Left kidney (tissue), 8 donors: ENCODE measurements at places on chromosomes 12 and 14. TPM values are rescaled to one million over a fixed set of nuclear protein-coding genes. Genes with fewer than 3 reads are reported as not detected.

- peak; percentile 69 for DNase-seq
These were observed 27.6 kb upstream of the GALNT9 start for GRCh38 chr12:132356691-132357622.

DNA sequence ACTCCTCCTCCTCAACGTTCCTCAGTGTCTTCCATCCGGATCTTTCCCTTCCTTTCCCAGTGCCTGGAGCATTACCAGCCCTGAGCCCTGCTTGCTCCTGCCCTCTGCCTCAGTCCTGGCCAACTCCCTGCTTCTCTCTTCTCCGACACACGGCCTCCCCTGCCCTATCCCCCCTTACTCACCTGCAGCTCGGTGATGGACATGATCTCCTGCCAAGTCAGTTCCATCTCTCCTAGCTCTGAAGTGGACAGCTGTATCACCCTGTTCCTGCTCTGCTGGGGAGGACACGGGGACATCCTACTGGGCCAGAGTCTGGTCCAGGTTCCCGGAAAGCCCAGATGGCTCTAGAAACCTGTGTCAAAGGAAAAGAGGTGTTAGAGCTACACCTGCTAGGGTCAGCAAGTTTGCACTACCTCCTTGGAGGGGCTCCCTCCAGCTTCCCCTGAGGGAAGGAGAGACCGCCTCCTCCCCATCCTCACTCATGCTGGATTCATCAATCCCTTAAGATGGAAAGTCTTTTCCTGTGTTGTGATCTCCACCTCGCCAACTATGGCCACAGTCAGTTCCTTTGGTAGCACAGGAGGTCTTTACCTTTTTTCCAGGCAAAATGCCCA, 5.8 kb downstream of the NFE2 start:
- DNase-seq: no peak

DNA sequence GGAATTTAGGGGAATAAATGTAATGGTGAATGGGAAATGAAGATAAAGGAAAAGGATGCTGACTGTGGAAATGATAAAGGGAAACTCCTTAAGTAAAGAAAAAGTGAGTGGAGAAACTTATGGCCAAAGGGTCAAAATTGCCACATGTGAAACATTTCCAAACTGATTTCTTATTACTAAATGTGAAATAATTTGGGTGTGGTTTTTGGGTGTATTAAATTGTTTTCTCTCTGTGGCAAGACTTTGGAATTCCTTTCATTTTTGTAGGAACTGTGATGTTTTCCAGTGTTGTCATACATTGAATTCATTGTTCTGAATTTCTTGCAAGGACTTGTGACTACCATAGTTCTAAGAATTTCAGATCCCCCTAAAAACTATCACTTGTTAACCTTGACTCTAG, 1891.5 kb upstream of the SEL1L start:
- DNase-seq: no peak

GRCh38 chr14:64569138-64569631, 19.4 kb downstream of the PPP1R36 start:
- DNase-seq: no peak

- no peak for DNase-seq
These were observed 64.6 kb downstream of the CCDC88C start for GRCh38 chr14:91352728-91353692.

DNA sequence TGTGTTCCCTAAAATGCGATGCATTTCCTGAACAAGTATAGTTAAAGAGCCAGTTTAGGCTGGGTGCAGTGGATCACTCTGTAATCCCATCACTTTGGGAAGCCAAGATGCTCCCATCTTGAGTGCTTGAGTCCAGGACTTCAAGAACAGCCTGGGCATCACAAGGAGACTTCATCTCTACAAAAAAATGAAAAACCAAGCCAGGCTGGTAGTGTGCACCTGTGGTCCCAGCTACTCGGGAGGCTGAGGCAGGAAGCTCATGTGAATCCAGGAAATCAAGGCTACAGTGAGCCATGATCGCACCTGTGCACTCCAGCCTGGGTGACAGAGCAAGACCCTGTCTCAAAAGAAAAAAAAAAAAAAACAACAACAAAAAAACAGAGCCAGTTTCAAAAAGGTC, 26.3 kb downstream of the HECTD1 start:
- DNase-seq: no peak

DNA sequence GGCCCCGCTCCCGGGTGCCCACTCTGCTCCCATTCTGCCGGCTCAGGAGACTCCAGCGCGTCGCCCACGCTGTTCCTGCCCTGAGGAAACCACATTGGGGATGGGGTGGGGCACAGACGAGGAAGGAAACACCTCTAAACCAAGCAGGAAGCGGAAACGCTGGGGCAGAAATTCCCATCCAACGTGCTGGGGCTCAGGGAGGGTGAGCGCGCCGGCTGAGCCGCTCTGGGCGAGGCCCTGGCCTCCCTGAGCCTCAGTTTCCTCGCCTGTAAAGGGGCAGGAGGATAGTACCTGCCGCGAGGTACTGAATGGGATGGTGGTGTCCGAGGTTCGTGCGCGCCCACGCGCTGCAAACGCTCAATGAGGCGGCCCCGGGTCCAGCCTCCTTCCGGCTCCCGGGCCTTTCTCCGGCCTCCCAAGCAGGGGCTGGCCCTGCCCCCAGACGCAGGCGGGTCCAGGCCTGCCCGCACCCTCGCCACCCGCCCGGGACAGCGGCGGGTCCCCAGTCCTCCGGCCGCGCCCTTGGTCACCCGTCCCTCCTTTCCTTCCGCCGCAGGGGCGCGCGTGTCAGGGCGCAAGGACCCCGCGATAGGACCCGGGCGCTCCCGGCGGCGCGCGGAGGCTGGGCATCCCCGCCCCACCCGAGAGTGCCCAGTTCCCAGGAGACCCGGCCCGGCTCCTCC, 673 bp downstream of the BEGAIN start:
- DNase-seq: no peak

- DNase-seq: no peak
These were observed 48.1 kb downstream of the TMTC1 start for GRCh38 chr12:29735604-29736003.

DNA sequence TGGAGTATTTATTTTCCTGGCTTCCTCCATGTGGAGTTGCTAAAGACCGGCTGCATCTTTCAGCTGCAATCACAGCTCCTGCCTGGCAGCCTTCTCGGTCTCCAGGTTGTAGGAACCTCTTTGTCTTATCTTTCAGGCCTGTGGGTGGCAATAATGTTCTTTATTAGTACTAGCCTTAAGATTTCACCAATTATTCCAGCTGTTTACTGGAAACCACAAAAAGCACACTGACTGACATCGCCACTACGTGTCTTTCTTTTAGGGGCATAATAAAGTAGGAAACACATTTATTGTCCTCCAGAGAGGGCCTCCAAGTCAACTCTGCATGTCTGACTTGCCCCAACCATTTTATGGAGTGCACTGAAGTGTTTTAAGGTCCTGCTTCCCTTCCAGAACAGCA, 1116.5 kb upstream of the TMEM132C start:
- DNase-seq: no peak

- DNase-seq: no peak
These were observed 13.8 kb downstream of the UBE2N start for GRCh38 chr12:93427779-93428564.

DNA sequence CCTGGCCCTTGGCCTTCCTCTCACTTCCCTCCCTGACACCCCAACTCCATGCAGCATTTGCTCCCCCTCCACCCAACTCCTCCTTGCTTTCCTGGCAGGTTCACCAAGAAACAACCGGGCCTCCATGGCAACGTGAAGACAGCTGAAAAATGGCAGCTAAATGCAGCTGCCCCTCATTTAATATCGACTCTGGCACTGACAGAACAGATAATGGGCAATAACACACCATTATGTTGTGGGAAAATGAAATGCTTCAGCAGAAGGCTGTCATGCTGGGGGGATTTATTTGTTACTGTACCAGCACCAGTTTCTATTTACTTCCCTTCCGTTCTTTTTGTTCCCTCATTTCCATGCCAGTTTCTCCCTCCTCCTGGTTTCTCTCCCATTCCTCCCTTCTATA, 440.8 kb downstream of the NRXN3 start:
- DNase-seq: no peak

GRCh38 chr14:52936437-52936836, 14.4 kb downstream of the FERMT2 start:
- no peak for DNase-seq

DNA sequence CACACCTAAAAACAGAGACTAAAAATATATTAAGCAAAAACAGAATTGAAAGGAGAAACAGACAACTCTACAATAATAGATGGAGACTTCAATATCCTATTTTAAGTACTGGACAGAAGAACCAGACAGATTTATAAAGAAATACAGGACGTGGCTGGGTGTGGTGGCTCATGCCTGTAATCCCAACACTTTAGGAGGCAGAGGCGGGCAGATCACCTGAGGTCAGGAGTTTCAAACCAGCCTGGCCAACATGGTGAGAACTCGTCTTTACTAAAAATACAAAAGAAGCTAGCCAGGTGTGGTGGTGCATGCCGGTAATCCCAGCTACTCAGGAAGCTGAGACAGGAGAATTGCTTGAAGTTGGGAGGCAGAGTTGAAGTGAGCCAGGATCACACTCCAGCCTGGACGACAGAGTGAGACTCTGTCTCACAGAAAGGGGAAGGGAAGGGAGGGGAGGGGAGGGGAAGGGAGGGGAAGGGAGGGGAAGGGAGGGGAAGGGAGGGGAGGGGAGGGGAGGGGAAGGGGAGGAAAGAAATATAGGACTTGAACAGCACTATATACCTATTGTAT, 53.0 kb downstream of the CDK17 start:
- DNase-seq: no peak

GRCh38 chr14:40222996-40223395, 790.8 kb upstream of the FBXO33 start:
- DNase-seq: no peak

DNA sequence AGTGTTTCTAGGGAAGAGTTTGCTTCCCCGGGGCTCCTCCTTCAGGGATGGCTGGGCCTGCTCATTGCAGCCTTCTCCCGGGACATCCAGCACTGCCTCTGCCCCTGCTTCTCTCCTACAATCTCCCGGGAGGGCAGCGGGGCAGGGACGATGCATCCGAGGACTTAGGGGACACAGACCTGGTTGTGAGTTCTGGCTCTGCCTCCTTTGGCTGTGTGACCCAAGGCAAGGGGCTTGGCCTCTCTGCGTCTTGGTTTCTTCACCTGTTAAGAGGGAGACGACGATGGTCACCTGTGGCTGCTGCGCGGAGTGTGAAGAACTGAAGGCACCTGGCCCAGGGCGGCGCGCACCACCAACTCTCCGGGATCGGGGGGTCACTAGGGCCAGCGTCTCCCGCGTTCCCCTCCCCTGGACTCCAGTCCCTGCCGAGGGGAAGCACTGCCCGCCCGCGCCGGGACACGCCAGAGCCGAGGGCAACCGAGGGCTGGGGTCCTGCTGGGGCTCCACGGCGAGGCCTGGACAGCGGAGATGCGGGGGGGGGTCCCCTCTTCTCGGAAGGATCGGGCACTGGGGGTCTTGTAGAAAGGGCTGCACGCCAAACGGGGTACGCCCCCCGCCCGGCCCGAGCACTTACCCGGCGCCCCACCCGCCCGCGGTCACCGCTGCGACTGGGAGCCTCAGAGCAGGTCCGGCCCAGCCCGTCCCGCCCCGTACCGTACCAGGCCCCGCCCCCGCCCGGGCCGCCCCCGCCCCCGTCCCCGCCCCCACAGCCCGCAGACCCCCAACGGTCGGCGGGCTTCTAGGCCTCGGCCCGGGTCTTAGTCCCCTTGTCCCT, at the start of gene HVCN1:
Gene HVCN1 (minus strand): TSS at position 670 of the 835 bp plus-strand sequence. CDS start 5,870 bp downstream, outside the sequence.
- DNase-seq: no peak

DNA sequence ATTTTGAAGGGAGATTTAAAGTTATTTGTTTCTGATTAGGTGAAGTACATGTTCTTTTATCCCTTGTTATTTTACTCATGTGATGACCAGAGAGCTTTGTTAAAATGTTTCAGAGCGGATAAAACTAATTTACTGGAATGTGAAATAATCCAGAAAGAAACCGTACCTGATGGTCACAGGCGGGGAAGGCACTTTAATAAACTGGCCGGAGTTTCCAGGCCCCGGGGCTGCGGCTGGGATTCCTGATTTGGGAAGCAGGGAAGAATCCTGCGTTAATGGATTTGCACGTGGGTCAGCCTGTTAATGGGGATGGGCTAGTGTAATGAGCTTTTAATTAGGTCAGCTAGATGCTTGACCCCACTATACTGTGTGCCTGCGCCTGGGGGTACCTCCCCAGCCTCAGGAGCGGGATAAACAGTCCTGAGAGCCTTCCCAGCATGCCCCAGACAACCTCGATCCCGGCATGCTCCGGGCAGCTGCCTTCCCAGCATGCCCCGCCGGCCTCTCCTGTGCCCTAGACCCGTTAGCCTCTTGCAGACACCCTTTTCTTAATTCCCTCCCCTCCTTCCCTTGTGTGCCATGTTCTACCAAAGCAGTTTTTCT, 208.6 kb upstream of the CDKN3 start:
- DNase-seq: no peak

- DNase-seq: no peak
These were observed 113.3 kb downstream of the SCAF11 start for GRCh38 chr12:45877069-45877468.

DNA sequence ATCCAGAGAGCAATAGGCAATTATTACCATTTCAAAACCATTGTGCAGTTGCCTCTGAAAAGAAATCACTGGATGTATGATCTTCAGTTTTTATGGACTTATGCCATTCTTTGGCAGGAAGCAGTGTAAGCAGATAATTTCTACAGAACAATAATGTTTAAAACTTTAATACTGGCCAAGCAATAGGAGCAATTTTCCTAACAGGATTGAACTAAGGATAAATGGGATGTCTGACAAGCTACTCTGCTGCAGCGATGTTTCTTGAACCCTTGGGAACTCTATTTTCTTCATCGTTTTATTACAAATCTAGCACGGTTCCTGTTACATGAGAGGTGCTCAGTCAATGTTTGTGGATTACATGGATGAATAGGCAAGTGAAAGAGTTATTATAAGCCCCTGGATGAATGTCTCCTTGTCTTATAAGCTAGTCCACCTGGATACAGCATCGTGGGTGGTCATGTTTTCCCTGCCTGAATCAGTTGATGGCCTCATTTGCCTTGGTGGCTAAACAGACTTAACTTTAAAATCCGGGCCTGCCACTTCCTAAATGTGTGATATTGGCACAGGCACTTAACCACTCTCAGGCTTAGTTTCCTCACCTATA, 68.2 kb upstream of the MDM1 start:
- DNase-seq: no peak

GRCh38 chr12:113103756-113104450, 31.7 kb downstream of the RASAL1 start:
- peak; percentile 50 for DNase-seq

TMEM63C gene
- 2.8 TPM for polyA plus RNA-seq

P2RX2 gene
- polyA plus RNA-seq: 1.7 TPM

TMEM132C gene
- 2.5 TPM for polyA plus RNA-seq

ZFHX2 gene
- 9.6 TPM for polyA plus RNA-seq

TPH2 gene
- polyA plus RNA-seq: 0.10 TPM

TTC7B gene
- polyA plus RNA-seq: 46.4 TPM

GALNT4 gene
- polyA plus RNA-seq: 8.7 TPM

BCDIN3D gene
- polyA plus RNA-seq: 7.7 TPM

PXN gene
- 59.8 TPM for polyA plus RNA-seq

RHEBL1 gene
- polyA plus RNA-seq: 1.8 TPM

FAM186B gene
- polyA plus RNA-seq: 3.1 TPM

MYF6 gene
- polyA plus RNA-seq: 0.15 TPM

SLC5A8 gene
- 33.1 TPM for polyA plus RNA-seq
